ENCODE measurements at places on chromosomes 13 and 19.

DNA sequence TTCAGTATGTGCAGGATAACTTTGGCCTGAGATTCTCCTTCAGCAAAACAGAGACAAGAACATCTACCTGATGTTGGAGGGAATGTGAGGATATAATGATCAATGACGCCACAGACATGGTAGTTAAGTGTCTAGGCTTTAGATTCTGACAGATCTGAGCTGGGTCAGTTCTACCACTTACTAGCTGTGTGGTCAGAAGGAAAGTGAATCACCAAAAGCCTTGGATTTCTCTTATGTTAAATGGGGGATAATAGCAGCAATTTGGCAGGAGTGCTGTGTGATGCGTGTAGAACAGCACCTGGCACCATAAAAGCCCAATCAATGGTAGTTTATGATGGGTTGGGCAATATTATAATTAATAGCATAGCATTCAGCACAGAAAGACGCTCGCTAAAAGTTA lies 41.7 kb downstream of the RXFP2 start:
- no peak for DNase-seq

- no peak for DNase-seq
Measured at GRCh38 chr13:53010374-53011105, 18.1 kb upstream of the OLFM4 start.

- no peak for DNase-seq
Measured at GRCh38 chr19:49136771-49137171, 17.4 kb downstream of the PPFIA3 start.

- no peak for DNase-seq
Measured at GRCh38 chr19:50626795-50627194, 12.9 kb downstream of the SYT3 start.

DNA sequence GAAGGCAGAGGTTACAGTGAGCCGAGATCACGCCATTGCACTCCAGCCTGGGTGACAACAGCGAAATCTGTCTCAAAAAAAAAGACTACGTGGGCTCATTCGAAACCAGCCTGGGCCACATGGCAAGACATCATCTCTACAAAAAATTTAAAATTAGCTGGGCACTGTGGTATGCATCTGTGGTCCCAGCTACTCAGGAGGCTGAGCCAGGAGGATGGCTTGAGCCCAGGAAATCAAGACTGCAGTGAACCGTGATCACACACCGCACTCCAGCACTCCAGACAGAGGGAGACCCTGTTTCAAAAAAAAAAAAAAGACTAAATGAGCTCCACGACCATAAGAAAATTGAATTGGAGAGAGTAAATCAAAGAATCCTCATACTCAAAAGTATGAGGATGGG lies 53.1 kb downstream of the SLC7A1 start:
- DNase-seq = no peak

DNA sequence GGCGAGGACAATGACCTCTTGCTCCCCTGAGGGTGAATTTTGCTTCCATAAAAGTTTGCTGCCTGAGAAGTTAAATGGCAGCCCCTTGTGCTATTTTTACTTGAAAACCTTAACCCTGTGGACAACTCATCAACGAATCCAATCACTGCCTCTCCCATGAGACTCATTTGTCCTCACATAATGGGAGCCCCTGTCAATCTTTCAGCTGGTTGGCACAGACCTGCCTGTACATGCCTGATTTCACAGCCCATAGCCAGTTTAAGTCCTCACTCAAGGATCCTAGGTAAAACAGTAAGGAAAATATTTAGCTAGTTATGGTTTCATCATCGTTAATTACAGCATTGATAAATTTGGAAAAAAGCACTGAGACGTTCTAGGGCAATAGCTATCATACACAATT lies 207.4 kb downstream of the NHLRC3 start:
- no peak for DNase-seq

- no peak for DNase-seq
Measured at GRCh38 chr13:113787694-113788093, 28.7 kb downstream of the TMEM255B start.

DNA sequence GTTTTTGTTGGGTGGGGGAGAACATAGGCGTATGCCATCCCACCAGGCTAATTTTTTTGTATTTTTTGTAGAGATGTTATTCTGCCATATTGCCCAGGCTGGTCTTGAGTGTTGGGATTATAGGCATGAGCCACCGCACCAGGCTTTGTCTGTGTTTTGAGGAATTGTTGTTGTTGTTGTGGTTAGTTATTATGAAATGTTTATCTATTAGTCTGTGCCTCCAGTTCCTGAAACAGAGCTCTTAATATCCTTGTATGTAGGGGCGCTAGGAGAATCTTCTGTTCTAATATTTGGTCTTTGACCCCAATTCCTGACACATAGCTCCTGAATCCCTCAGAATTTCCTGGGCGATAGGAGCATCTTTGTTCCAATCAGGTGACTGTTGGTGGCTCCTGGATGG lies 5.6 kb upstream of the LATS2 start:
- DNase-seq = no peak

- no peak for DNase-seq
Measured at GRCh38 chr19:13149628-13150186, 468 bp downstream of the STX10 start.

GRCh38 chr13:95304453-95304852 lies 3.2 kb upstream of the ABCC4 start:
- no peak for DNase-seq

DNA sequence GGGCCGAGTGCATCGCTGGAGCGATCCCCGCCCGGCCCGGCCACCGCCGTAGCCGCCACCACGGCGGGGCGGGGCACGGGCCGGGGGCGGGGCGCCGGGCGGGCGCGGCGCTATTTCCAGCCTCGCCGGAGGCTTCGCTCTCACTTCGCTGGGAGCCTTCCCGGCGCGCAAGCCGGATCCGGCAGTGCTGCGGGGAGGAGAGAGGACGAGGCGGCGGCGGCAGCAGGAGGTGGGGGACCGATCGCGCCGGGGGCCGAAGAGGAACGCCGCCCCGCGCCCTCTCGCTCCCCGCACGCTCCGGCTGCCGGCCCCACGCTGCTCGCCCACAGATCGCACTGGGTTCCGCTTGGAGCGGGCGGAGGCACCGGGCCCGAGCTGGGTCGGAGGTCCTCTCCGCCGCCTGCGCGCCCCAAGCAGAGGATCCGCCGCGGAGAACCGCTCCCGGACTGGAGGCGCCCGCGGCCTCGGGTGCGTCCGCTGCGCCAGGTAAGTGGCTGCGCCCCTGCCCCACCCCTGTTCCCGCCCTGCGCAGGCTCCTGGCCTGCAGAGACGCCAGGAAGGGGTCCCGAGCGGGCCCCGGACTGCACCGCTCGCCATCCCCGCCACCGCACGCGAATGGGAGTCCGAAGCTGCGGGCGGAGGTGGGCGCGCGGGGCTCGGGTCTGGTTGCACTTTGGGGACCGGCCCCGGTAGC lies at the start of gene CHST8:
Gene CHST8 (plus strand): TSS at position 143 of the 694 bp plus-strand sequence. CDS start 67,309 bp downstream, outside the sequence.
- DNase-seq = no peak

DNA sequence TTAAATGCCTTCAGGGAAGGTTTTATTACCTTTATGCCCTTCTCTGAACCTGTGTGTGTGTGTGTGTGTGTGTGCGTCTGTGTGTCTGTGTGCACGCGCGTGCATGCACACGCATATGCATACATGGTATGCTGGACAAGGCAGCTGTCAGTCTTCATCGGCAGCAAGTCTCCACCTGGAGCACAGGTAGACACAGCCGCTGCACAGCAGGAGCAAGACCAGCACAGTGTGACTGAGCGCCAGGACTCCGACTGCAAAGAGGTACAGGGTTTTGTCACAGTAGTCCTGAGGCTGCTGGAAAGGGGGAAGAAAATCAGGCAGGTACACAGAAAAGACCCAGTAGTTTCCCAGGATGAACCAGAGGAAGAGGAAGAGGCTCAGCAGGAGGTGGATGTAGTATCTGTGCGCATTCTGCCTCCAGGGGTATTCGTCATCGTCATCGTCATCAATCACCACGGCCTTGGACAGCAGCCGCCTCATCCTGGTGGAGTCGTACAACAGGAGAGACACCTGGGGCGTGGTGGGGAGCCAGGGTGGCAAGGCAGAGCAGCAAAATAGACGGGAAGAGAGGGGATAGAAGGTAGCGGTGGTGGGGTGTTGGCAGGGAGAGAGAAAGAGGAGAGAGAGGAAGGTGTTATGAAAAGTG lies 12.8 kb upstream of the DHRS12 start:
- peak; percentile 28 for DNase-seq

DNA sequence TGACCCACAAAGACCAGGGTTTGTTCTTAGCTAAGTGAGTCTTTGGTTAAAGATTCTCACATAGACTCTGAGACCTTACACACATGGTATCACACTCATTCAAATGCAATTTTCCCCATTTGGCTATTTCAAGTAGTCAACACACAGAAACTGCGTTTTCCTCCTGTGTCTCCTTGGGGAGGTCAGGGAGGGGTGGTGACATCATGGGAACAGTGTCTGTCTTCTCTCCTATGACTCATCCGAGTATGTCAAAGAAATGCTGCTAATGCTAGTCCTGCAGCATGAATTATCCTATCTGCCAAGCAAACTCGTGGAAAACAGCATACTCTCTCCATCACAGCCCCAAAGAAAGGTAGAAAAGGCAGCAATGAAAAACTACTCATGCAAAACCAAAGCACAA lies 100.2 kb downstream of the ENOX1 start:
- DNase-seq = no peak

- DNase-seq = peak; percentile 90
Measured at GRCh38 chr13:49585220-49586157, at the start of gene RCBTB1. Gene RCBTB1, minus strand, starts transcription at chr13:49585558. Its CDS starts 18,279 bp downstream, at chr13:49567279.

GRCh38 chr13:82698941-82699340 lies 1183.3 kb downstream of the SLITRK1 start:
- no peak for DNase-seq

DNA sequence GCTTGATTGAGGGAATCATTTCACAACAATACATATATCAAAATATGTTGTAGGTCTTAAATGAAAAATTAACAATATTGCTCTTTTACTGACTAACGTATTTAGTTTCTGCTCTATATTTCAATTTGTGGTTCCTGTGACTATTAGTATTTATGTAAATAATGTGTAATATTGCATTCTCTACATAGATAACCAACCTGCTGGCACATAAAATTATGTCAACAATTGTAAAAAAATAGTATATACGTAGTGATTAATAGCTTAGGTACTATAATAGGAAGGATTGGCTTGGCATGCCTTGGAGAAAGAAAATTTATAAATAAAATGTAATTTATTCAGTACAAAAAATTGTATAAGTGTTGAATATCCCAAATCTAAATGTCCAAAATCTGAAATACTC lies 1336.1 kb downstream of the PCDH9 start:
- no peak for DNase-seq

GRCh38 chr13:29594303-29594709 lies 1.2 kb downstream of the SLC7A1 start:
- peak; percentile 44 for DNase-seq

GRCh38 chr19:44003461-44004009 lies 778 bp downstream of the ZNF230 start:
- no peak for DNase-seq

DNA sequence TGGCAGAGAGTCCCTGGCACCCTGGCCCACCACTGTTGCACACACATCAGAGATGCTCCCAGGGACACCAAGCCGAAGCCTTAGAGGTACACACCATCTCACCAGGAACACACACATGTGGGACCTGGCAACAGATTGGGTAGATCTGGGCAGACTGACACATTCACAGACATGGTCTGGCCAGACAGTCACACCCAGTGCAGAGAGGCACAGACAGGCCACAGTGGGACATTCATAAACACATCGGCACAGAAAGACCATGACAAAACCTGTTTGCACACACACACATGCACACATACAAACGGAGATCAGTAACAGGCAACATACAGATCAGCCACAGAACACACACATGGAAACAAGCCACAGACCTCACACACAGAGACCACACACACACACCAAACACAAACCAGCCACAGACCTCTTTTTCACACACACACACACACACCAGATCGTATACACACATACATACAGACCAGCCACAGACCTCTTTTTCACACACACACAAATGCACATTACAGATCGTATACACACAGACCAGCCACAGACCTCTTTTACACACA lies 6.3 kb upstream of the JUNB start:
- no peak for DNase-seq

- no peak for DNase-seq
Measured at GRCh38 chr19:21856773-21857514, 21.0 kb upstream of the ZNF43 start.

- no peak for DNase-seq
Measured at GRCh38 chr13:72537395-72537780, 190.0 kb downstream of the MZT1 start.

GRCh38 chr13:105410602-105411001 lies 1124.9 kb downstream of the EFNB2 start:
- no peak for DNase-seq

GRCh38 chr13:66216728-66217127 lies 1013.4 kb downstream of the PCDH9 start:
- no peak for DNase-seq

GRCh38 chr13:19958155-19959111 lies at the start of gene ZMYM2:
Gene ZMYM2, plus strand, starts transcription at chr13:19958727. Its CDS starts 34,346 bp downstream, at chr13:19993073.
- DNase-seq = peak; percentile 93

GRCh38 chr13:79870123-79870522 lies 389.2 kb downstream of the NDFIP2 start:
- no peak for DNase-seq

DNA sequence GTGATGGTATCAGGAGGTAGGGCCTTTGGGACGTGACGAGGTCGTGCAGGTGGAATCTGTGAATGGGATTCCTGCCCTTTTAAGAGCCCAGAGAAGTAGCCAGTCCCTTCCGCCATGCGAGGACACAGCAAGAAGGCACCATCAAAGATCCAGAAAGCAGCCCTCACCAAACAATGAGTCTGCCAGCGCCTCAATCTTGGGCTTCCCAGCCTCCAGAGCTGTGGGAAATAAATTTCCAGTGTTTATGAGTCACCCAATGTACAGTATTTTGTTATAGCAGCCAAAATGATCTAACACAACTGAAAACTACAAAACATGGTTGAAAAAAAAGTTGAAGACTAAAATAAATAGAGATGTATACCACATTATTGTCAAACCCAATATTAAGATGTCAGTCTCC lies 16.9 kb upstream of the LAMP1 start:
- no peak for DNase-seq

- DNase-seq = no peak
Measured at GRCh38 chr13:103192511-103193135, 126.4 kb upstream of the SLC10A2 start.

GRCh38 chr13:33800646-33801186 lies 17.2 kb upstream of the RFC3 start:
- DNase-seq = no peak

- DNase-seq = no peak
Measured at GRCh38 chr13:99346335-99347042, 39.3 kb upstream of the GPR183 start.

DNA sequence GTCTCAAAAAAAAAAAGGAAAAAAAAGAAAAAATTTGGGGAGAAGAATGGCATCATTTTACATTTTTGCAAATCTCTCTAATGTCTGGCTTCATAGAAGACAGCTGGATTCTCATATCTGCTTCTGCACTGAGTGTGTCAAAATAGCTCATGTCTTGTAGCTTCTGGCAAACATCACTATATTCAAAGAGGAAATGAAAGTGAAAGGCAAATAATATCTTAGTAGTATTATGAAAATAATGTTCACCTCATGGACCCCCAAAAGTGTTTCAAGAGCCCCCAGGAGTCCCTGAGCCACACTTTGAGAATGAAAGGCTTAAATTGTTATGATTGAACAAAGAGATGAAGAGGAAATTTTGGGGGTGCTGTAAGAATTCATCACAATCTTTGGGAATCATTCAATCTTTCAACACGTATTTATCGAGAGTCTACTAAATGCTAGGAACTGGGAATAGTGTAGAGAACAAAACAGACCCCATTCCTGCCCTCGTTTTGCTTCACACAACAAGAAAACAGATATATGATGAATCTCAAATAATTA lies 1.2 kb upstream of the SLC6A16 start:
- no peak for DNase-seq

Measured in 8988T (cell line).